ENCODE measurements at places on chromosomes 6 and 20.

DNA sequence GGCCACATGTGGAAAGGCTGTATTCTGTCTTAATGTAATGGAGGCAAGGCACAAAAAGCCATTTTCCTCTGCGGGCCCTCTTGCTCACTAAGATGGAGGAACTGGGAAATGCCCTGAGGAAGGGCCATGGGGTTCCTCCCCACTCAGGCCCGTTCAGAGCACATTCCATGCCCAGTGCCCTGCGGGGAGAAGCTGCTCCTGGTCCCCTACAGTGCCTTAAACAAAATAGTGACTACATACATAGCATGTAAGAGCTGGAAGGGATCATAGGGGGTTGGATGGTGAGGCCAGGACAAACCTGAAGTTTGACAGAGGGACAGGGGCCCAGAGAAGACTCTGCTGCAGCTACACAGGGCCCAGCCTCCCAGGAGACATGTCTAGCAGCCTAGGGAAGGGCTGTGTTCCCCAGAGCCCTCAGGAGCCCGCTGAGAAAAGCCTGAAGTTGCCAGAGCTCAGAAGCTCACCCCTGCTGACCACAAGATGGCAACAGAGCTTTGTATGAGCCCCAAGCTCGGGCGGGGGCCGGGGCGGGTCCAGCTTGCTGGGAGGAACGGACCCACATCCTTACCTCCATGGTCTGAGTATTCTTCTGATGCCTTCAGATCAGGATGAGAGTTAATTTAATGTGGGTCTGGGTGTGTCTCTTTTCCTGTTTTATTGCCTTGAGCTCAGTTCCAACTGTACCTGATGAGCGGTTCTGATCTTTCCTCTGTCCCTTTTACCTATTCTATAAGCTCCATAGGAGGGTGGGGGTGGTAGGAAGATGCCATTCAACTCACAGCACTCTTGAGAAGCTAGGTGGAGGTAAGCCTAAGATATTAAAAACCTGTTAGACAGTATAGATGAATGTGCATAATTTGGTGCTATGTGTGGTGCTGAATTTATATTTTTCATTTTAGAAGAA is 242.9 kb downstream of the CDC5L start:
- DNase-seq, result no peak

GRCh38 chr6:160883999-160884398 is 107.6 kb upstream of the MAP3K4 start:
- no peak for DNase-seq

DNA sequence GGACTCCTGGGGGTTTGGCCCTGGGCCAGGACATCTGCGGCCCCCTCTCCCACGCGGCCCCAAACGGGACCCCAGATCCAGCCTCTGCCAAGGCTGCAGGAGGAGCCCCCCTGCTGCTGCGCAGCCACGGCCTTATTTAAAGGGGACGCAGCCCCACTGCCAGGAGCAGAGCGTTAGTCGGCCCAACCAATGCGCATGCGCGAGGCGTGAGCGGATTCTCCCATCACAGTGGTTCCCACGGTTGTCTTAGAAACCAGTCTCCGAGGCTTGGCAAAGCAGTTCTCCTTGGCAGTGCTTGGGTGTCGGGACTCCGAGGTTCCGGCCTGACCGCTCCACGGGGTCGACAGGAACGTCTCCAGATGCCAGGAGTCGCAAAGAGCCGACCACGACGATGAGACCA is 288.3 kb upstream of the ZNF337 start:
- DNase-seq, result no peak

DNA sequence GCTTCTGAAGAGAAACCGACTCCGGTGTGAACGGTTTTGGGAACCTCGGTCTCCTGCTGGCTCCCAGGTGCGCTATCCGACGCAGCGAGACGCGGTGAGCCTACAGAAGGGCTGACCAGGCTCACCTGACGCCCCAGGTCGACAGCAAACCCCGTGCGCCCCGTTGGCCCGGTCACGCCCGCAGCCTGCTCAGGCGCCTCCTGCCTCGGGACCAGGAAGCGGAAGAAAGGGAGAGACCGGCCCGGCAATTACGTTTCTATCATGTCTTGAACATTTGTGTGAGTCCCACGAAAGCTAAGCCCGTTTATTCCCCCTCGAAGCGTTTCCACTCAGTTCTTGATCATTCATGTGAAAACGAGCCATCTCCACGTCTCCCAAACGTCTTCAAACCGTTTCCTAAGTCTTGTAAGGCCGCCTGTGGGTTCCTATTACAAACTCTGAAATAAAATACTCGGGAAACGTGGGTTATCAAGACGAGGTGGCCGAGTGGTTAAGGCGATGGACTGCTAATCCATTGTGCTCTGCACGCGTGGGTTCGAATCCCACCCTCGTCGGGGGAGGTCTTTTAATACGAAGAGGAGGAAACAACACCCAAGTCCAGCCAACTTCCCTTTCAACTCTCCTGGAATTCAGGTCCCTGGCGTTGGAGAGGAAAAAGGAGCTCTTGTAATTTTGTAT is 150.5 kb upstream of the PRSS16 start:
- DNase-seq, result no peak

DNA sequence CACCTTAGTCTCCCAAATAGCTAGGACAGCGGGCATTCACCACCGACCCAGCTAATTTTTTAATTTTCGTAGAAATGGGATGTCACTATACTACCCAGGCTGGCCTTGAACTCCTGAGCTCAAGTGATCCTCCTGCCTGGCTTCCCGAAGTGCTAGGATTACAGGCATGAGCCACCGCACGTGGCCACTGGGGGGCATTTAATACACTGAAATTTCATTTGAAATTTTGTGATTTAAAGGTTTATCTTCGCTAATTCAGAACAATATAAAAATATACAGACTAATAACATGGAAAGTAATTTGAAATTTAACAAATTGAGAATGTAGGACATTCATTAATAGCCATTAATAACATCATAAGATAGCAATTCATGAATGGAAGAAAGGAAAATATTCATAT is 20.5 kb upstream of the TBC1D32 start:
- DNase-seq, result no peak

GRCh38 chr6:75882734-75883133 is 133.7 kb downstream of the MYO6 start:
- no peak for DNase-seq

DNA sequence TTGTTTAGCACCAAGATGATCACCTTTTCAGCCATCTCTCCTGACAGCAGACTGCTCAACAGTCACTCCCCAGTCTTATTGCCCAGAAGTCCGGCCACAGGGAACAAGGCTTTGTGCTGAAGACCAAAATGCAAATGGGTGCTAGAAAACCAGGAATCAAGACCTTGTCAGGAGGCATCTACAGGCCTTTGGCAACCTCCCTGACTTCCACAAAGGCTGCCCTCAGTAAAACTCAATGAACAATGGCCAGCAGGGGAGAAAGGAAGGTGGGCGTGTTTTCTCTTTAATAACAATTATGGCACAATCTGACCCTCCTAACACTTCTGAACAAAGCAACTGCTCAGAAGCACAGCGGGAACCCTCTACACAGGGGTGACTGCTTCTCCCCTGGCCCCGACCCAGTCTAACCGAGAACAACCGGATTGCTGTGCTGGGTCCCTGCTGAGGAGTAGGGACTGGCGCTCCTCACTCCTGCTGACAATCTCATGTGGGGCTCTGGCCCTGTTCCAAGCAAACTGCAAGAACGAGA is 41.6 kb downstream of the PLCG1 start:
- no peak for DNase-seq

GRCh38 chr6:56102216-56102615 is 145.2 kb downstream of the COL21A1 start:
- no peak for DNase-seq
